CD4-positive, alpha-beta memory T cell (primary cell): ENCODE measurements at places on chromosomes 5 and 9. TPM values are rescaled to one million over a fixed set of nuclear protein-coding genes. Genes with fewer than 3 reads are reported as not detected.

The NUTM2F gene
- total RNA-seq = not detected

The NR6A1 gene
- 0.06 TPM for total RNA-seq

The PLCXD3 gene
- not detected for total RNA-seq

The FBN2 gene
- 0.15 TPM for total RNA-seq

The WNT8A gene
- total RNA-seq = not detected

The PCDH12 gene
- total RNA-seq = not detected

The FBXW11 gene
- 41.7 TPM for total RNA-seq

The GABRA6 gene
- total RNA-seq = not detected

The SLC4A9 gene
- total RNA-seq = not detected

GRCh38 chr9:29422438-29422837 lies 1849.2 kb upstream of the C9orf72 start:
- DNase-seq = no peak

GRCh38 chr9:135039266-135039870 lies 48.1 kb upstream of the OLFM1 start:
- DNase-seq = no peak

GRCh38 chr9:36029765-36030528 lies 6.8 kb upstream of the RECK start:
- DNase-seq = no peak

- DNase-seq = no peak
These were observed 554.0 kb downstream of the TLE4 start for GRCh38 chr9:80125731-80126264.

DNA sequence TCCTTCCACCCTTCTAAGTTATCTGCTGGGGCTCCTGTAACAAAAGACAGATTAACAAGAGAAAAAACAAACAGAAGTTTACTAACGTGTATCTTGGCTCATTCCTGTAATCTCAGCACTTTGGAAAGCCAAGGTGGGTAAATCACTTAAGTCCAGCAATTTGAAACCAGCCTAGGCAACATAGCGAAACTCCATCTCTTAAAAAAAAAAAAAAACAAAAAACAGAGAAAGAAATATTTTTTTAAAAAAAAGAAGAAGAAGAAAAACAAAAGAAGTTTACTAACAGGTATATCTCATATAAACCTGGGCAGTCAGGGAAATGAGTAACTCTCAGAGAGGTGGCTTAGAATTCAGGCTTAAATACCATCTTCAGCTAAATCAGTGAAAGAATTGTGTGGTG lies 10.3 kb upstream of the NDFIP1 start:
- DNase-seq = no peak

DNA sequence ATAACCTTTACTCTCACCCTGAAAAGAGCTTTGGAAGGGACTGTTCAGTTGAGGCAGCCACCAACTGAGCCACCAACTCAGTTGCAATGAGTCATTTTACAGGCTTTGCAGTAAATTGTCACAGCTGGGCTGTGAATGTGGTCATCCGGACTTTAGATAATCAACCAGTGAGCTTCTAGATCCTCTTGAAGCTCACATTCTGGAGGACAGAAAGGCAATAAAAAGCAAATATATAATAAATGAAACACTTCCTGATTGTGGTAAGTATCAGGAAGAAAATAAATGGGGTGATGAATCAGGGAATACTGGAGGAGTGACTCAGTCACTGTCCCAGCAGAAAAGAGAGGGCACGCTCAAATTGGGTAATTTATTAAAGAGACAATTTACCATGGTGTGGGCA lies 13.2 kb upstream of the C5orf58 start:
- no peak for DNase-seq

GRCh38 chr5:153543288-153543687 lies 52.8 kb downstream of the GRIA1 start:
- no peak for DNase-seq

GRCh38 chr5:112165897-112166737 lies 253.0 kb downstream of the EPB41L4A start:
- DNase-seq = no peak

DNA sequence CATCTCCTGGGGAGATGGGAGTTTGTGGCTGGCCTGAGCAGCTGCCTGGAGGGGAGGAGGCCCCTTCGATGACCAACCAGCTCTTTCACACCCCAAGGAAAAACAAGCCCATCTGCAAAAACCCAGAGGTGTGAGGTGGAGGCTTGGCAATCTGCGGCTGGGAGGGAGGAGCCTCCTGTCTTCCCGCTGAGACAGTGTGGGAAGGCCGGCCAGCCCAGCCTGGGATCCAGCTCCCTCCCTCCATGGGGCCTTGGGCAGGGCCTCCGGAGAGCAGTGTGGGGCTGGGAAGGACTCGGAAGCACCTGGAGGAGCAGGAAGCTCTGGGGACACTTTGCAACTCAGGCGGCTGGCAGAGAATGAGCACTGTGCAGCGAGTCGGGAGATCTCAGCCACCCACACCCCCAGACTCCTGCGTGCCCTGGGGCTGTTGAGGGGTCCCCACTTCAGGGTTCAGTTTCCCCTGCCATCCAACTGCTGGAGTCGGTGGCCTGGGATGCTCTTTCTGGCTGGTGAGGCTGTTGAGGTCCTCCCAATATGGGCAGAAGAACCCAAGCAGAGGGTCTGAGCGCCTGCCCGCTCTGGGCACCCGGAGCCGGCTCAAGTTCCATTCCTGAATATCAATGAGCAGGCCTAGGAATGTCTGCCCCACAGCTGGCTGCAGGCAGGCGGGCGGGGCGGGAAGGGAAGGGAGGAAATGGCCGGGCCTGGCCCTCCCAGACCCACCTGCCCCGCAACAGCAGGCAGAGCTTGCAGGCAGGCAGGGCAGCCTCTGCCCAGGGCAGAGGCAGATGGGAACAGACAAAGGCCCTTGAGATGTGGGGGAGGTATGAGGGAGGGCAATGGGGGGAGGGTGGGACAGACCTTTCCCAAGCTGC lies 101.1 kb downstream of the FGF18 start:
- DNase-seq = no peak

- DNase-seq = no peak
These were observed 95.4 kb downstream of the PAM start for GRCh38 chr5:102850503-102850902.

DNA sequence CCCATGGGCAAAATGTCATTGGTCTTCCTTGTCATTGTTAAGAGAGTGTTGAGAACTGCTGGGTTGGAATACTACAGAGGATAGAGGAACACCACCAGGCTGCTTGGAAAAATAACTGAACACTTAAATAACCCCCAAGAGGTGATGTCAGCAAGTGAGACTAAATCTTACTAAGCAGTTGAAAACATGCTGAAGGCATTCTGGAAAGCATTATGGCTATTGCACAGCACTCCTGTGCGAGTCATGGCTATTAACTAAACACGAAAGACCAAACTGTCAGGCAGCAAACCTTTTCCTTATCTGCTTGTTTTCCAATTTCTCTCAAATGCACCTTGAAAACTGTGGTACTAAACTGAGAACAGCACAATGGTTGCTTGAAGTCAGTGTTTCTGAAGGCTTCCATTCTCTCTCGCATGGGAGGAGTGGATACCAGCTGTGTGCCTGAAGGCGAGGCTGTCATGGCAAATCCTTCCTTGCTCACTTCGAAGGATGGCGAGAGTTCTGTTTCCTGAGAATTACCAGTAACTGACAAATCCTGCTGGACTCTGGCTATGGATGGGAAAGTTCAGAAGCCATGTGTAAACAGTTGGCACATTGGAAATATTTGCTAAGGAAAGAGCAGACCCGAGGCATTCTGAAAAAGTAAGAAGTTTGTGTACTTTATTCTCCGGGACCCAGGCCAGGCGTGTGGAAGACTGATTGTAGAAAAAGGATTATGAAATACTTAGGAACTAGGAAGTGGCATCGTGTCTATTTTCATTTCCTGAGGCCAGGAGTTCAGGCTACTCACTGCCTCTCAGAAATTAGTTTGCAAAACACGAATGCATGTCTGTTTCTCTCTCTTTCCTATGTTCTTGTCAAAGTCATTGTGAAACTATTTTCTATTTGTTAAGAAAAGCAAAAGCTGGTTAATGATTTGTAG lies 182.1 kb downstream of the DMRT2 start:
- no peak for DNase-seq

DNA sequence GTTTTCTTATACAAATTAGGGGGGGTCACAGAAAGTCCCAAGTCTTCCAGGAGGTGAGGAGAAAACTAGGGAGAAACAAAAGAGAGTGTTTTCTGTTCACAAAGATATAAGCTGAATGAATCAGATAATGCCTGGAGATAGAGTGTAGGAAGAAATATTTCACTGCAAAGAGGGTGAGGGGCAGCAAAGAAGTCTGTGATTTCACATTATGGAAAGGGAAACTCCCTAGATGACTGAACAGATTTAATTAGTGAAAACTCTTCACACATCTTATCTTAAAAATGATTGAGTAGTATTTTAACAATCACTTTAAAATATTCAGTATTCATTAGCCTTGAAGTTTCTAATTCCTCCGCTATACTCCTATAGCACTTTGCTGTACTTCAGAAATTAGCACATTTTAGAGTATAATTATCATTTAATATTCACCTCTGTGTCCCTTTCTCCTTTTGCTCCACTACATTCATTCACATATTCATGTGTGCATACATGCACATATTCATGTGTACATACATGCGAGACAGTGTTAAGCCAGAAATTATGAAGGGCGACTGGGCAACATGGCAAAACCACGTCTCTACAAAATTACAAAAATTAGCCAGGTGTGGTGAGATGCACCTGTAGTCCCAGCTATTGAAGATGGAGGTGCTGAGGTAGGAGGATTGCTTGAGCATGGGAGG lies 332.2 kb downstream of the HTR1A start:
- DNase-seq = no peak

- DNase-seq = no peak
These were observed 148.3 kb downstream of the RPS23 start for GRCh38 chr5:82129723-82130285.

DNA sequence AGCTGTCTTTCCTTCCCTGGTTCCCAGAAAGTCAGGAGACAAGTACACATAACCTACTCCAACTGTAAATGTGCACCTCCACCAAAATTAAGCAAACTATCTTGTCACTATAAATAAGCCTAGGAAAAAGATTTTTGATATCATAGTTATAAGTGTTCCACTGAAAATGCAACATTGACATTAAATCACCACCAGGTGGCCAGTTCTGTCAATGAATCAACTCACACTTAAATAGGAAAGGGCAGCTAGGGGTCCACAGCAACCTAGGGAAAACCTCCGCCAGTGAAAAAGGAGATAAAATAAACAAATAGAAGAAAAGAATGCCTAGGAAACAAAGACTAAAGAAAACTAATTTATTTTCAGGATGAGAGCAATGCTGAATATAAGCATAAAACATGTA lies 243.0 kb upstream of the PTPRD start:
- no peak for DNase-seq
